ENCODE measurements at places on chromosomes 2 and 18. TPM values are rescaled to one million over a fixed set of nuclear protein-coding genes. Genes with fewer than 3 reads are reported as not detected.

The G6PC2 gene
- total RNA-seq = not detected

The TMEM163 gene
- not detected for total RNA-seq

The TNS1 gene
- total RNA-seq = 102 TPM

The EIF5B gene
- total RNA-seq = 23.7 TPM

The RAX gene
- not detected for total RNA-seq

The CCDC102B gene
- total RNA-seq = 1.3 TPM

The TMEM200C gene
- total RNA-seq = under 0.01 TPM

The IHH gene
- total RNA-seq = not detected
